ENCODE measurements at places on chromosomes 3 and 15.

DNA sequence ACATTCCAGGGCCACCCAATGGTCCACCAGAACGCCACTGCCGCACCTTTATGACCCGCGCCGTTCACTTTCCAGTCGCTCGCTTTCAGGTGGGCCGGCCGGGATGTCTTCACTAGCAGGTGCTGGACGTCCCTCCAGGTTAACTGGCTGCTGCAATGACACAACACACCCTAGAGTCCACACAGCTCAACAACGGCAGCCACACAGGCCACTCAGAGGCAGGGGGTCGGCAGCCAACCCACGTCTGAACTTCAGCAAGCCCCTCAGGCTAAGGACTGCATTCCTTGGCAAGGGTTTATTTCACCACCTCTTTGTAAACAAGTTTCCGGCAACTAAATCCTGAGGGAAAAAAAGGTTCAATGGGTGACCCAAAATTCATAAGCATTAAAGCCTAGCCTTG lies 89.2 kb upstream of the SNRPA1 start:
- no peak for DNase-seq

- no peak for DNase-seq
These were observed 34.3 kb downstream of the GOLIM4 start for GRCh38 chr3:168061332-168061996.

DNA sequence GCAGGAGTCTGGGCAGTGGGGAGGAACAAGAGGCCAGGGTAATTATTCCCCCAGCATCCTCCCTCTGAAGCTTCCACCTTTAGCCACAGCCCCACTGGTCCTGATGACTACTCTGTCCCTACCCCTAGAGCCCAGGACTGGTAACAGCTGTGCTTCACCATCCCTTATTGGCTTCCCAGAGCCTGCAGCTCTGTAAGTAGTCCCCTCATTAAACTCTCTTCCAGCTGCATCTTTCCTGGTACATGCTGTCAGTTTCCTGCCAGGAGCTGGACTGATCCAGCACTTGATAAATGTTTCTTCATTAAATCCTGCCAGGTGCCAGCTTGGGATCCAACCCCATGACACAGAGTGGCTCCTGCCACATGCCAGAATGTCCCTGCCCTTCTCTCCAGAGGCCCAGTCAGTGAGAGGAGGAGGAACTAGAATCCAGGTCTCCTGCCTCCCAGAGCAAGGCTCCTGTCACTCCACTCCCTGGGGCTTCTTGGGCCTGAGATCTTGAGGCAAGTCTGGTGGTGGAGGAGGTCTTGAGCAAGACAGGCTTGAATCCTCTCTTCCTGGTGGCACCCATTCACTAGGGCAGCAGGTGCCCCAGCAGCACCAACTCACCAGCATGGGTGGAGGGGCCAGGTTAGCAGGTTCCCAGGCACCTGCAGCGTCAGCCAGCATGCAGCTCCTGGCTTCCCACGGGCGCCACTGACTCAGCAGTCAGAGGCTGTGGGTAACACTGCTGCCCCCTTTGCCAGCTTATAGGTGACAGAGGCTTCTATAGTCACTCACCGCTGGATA lies 27.6 kb downstream of the FBXW12 start:
- no peak for DNase-seq

GRCh38 chr3:145704020-145704419 lies 457.0 kb downstream of the PLOD2 start:
- DNase-seq = no peak

DNA sequence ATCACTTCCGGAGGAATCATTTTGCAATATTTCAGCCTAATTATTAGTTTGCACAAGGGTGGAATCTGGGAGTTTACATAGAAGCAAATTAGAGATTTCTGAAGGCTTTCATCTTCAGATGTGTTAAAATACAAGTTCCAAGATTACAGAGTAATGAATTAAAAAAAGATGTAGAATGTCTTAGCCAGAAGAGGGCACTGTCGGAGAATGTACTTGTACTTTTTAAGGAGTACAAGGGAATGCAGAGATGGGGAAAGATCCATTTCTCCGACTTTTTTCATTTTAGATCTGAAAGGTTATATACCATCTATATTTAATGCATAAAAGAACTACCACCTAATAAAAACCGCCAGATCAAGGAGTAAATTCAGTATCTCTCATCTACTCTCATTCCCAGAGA lies 43.1 kb upstream of the WDR5B start:
- DNase-seq = peak; percentile 26

GRCh38 chr3:187679638-187680396 lies 9.6 kb upstream of the SST start:
- DNase-seq = peak; percentile 31

DNA sequence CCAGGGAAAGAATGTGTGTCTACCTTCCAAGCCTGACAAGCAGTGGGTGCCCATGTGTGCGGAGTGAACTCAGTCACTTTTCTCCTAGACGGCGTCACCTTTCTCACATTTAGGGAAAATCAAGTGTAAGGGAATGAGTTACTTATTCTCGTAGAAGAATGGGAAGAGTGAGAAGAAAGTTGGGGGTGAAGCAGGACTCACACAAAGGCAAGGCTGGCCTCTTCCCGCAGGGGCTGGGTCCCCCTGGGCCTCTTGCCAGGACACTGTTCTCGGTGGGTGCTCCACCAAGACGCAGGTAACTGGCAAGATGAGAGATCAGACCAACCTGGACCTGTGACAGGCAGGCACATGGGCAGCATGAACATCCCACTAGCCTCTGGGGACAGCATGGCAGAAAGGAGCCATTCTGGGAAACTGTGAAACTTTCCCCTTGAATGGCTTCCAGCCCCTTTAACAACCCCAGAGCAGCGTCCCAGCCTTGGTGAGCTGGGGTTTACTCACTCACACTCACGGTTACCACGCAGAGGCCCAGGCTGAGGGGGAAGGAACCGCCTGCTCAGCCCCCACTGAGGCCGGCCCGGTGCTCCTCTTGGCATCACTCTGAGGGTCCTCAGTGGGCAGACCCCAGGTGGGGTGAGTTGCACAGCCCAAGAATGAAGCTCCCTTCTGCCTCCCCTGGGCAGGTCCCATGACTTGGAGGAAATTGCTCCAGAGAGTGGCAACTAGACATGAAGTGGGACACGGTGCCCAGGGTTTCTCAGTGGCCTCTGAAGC lies 15.0 kb upstream of the SRP14 start:
- DNase-seq = no peak

DNA sequence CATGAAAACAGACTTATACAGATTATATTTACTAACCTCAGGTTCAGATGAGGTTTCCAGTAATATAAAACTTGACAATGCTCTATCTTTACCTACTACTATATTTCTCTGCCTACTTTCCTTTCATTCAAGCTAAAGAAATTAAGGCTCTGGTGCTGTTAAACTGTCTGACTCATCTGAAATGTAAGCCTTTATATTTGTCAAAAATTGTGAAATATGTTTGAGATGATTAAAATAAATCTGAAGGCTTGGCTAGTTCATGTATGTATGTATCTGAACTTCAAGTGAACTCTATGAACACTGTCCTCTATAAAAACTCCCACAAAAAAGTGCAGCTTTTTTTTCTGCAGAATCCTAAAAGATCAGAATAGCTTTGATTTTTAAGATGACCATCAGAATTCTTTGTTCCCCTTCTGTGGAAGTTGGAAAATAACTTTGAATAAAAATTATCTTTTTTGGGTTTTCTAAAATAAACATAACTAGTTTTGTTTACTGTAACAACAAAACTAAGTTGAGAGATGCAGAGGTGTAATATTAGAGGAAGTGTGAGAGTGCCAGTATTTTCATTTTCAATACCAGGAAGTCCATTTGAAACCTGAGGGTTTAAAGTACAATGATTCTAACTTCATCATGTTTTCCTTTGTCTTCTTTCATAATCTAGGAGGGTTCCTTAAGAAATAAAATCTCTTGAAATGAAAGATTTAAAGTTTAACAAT lies 42.2 kb downstream of the ILDR1 start:
- DNase-seq = no peak

- no peak for DNase-seq
These were observed 5.0 kb downstream of the RARB start for GRCh38 chr3:25433106-25433505.

- no peak for DNase-seq
These were observed 5.5 kb downstream of the CPLX3 start for GRCh38 chr15:74831813-74832495.

- no peak for DNase-seq
These were observed 5.6 kb upstream of the SRPRB start for GRCh38 chr3:133799794-133800585.

GRCh38 chr15:39511000-39511915 lies 69.6 kb upstream of the THBS1 start:
- DNase-seq = peak; percentile 84

DNA sequence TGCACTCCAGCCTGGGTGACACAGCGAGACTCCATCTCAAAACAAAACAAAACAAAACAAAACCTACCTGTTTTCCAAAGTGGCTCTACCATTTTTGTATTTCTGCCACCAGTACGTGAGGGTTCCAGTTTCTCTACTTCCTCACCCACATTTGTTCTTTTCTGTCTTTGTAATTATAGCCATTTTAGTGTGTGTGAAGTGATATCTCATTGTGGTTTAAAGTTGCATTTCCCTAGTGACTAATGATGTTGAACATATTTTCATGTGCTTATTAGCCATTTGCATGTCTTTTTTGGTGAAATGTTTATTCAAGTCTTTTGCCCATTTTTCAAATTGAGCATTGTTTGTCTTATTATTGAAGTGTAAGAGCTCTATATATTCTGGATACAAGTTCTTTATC lies 50.7 kb downstream of the TRA2B start:
- DNase-seq = no peak

DNA sequence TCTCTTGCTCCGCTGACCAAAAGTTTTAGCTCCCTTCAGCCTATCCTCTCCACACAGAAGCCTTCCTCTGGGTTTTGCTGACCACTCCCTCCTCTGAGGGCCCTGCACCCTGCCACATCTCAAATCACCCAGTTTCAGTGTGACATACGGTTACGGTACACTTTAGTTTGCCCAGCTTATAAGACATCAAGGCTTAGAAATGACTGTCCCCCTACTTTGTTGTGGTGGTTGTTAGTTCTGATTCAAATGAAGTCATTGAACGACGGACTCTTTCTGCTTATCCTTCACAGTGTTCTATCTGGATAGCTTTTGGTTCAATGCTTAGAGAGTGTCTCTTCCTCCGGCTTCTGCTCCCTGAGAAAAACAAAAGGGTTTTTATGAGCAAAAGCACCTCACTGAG lies 68.0 kb upstream of the NDUFB4 start:
- no peak for DNase-seq

DNA sequence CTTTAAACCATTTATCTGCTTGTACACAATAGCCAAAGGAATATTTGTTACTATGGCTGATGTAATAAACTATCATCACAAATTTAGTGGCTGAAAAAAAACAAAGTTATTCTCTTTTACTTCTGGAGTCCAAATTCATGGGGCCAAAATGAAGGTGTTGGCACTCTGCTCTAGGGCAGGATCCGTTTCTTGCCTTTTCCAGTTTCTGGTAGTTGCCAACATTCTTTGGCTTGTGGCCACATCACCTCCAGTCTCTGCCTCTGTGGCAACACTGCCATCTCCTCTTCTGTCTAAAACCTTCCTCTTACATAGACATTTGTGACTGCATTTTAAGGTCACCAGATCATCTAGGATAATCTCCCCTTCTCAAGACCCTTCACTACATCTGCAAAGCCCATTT lies 27.3 kb downstream of the NIT2 start:
- no peak for DNase-seq

- DNase-seq = no peak
These were observed 26.9 kb upstream of the PLSCR2 start for GRCh38 chr3:146496251-146496650.

DNA sequence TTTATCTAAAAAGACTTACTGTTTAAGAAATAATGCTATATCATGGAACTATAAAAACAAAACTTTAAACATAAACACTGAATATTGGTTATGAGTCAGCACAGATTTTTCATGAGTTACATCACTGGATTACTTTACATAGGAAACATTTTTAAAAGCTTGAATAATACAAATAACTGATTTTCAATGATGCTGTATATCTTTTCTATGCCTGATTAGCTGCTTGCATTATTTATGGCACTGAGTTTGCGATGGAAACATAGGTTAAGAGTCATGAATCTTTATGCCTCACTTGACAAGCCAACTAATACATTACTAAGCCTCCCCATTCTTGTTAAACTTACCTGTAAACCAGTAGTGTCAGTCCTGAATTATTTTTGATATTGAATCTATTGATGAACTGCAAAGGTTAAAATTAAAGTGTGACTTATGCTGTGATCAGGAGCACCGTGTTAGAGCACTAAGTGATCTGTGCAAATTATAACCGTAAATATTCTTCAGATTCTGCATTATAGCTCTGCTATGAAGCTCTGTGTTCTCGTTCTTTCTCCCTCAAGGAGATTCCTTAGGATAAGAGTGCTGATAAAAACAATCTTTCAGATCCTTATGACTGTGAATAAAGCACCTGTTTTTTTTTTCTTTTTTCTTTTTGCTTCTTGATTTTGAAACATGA lies 437.3 kb upstream of the BCHE start:
- peak; percentile 36 for DNase-seq

DNA sequence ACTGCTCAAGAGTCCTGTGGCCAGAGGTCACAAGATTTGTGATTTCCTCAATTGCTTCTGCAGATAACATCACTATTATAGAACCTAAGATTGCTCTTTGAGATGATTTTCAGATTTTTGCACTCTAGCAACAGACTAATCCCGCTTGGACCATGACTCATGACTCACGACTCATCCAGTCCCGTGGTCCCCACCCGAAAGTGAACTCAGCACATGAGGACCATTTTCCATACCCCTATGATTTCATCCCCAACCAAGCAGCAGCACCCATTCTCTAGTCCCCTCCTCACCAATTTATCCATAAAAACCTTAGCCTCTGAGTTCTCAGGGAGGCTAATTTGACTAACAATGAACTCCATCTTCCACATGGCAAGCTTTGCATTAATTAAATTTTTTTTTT lies 106.3 kb upstream of the ALCAM start:
- no peak for DNase-seq

GRCh38 chr15:91953432-91953831 lies 99.9 kb downstream of the SLCO3A1 start:
- no peak for DNase-seq

- peak; percentile 58 for DNase-seq
These were observed 24.3 kb upstream of the CP start for GRCh38 chr3:149245738-149246451.

GRCh38 chr3:112348943-112349342 lies 16.0 kb downstream of the CD200 start:
- DNase-seq = no peak

DNA sequence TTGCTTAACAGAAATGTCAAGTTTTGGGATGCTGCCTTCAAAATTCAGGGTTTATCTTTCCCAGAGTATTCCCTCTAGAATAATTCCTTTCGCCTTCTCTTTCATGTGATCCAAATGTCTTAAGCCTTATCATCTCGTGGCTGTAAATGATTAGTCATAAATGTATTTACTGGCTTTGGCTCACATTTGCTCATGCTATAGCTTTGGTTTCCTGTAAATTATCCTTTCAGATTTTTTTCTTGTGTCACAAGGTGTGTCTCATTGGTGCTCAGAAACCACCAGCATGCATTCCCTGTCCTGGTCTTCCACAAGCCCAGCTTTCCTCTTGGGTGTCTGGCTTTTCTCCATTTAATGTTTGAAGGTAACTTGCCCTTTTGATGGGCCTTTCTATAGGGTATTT lies 692.7 kb upstream of the ALCAM start:
- peak; percentile 14 for DNase-seq
